ENCODE measurements at places on chromosomes 5 and 9.

- no peak for DNase-seq
Observed at GRCh38 chr5:155605920-155606319, 592.4 kb downstream of the KIF4B start.

DNA sequence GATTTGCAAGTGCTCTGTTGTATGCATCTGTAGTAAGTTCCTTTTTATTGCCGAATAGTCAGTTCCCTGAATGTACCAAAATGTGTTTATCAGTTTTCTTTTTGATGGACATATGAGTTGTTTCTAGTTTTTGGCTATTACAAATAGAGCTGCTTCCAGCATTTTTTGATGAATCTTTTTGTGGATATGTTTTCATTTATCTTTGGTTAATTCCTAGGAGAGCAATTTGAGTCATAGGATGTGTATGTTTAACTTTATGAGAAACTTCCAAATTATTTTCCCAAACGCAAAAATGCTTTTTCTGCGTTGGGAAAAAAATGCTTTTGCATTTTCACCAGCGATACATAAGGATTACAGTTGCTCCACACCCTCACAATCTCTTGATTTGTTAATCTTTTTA lies 287.7 kb downstream of the FER start:
- no peak for DNase-seq

DNA sequence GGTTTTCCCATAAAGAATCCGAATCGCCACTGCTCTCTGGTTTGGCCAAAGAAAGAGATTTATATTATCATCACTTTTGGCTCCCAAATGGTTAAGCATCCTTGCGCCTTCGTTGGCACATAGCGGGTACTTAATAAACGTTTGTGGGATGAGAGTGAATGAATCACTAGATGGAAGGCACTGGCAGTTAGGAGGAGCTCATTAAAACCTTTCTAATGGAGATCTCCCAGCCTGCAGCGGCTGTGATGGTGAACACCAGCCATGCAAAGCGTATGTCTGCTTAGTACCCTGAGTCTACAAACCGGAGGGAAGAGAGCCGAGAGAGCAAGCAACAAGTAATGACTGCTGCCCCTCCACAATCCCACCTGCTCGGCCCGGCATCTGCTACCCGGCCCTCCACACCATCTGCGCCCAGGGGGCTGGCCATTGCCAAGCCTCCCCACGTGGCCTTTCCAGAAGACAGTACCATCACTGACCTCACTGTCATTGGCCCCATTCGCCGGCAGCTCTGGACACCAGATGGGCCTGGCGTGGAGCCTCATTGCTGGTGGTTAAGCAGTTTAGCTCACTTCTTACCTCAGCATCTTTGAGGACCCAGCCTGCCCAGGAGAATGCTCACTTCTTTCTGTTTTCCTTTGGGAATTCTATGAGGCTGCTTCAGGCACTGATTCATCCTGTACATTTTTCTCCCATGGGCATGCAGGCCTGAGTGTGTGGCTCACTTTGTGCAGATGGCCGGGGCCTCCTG lies 39.3 kb upstream of the ANKRD33B start:
- no peak for DNase-seq

DNA sequence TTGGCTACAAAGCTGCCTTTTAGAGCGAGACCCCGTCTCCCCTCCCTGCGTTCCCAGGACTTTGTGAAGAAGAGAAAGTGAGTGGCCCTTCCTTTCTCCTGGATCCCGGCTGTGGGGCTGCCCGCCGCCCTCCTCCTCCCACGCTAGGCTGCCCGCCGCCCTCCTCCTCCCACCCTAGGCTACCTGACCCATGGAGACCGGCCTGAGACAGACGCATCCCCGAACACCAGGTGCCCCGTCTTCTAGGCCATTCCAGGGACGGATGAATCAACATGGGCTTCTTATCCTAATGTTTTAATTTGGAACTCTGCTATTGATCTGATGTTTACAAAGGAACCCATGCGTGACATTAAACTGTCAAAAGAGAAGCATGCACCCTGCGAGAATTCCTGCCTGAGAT lies 117.3 kb upstream of the LPCAT1 start:
- DNase-seq = no peak

DNA sequence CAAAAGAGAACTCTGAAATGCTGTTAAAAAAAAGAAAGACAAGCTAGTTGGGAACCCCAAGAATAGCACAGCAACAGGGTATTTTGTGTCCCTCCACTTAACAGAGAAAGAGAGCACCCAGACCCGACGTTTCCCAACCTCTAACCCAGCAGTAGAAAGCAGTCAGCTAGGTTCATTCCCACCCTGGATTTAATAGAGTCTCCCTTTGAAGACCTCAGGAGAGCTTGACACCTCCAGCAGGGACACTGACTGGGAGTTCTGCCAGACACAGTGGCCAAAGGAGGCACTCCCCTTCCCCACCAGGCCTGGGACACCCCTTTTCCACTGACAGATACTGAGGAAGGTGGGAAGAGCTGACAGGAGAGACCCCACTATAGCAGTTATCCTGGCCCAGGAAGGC lies 337.5 kb upstream of the MSX2 start:
- DNase-seq = no peak

GRCh38 chr5:72046106-72046505 lies 61.2 kb upstream of the MAP1B start:
- DNase-seq = no peak
